ENCODE measurements at places on chromosomes 5 and 9. TPM values are rescaled to one million over a fixed set of nuclear protein-coding genes. Genes with fewer than 3 reads are reported as not detected.

The FPGS gene
- 53.4 TPM for total RNA-seq

The CDH18 gene
- total RNA-seq = not detected

The ZNF454 gene
- total RNA-seq = 0.21 TPM

The FCN2 gene
- not detected for total RNA-seq

The COL5A1 gene
- total RNA-seq = 0.49 TPM

The TRIP13 gene
- total RNA-seq = 18.2 TPM

The ELAVL2 gene
- total RNA-seq = not detected

The ICE1 gene
- total RNA-seq = 25.5 TPM

The ORM2 gene
- not detected for total RNA-seq

The MAT2B gene
- 121 TPM for total RNA-seq

The FST gene
- total RNA-seq = 1.1 TPM

The MYOT gene
- total RNA-seq = not detected

The PCA3 gene
- not detected for total RNA-seq

DNA sequence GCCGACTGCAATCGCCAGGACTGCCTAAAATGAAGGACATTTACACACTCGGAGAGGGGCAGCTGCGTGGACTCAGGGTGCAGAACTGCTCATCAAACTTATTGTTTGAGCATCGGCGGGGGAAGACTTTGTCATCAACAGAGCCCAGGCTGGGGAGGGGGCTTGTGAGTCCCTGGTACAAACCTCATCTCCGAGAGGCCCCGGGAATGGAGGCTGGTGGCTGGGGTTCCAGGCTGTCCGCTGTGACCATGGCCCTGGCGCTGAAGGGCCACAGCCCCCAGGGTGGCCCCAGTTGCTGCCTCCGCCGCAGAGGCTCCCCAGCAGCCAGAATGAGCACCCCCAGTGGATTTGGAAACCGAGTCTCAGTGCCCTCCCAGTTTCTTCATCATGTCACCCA lies 46.1 kb upstream of the RNU6ATAC start:
- no peak for DNase-seq

- peak; percentile 41 for DNase-seq
Measured at GRCh38 chr5:140344683-140345423, 1.6 kb downstream of the HBEGF start.

GRCh38 chr5:100889165-100889743 lies 13.8 kb downstream of the ST8SIA4 start:
- no peak for DNase-seq

- DNase-seq = no peak
Measured at GRCh38 chr9:129525656-129526196, 95.2 kb downstream of the C9orf50 start.

DNA sequence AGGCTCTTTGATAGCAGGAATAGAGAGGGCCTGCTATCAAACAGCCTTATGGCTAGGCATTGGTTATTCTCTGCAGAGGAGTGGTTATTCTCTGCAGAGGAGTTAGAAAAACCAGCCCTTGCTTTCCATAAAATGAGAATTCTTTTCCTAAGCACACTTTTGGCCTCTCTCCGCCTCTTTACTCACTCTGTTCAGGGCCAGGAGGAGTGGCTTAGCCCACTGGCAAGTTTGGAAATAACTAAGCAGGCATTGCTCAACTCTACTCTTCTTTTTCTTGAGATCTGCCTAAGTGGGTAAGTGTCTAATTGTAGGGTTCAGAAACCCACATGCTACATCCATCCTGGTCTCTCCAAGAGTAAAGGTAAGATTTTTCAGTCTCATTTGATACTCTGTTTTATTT lies 341.7 kb downstream of the KIAA0825 start:
- no peak for DNase-seq

DNA sequence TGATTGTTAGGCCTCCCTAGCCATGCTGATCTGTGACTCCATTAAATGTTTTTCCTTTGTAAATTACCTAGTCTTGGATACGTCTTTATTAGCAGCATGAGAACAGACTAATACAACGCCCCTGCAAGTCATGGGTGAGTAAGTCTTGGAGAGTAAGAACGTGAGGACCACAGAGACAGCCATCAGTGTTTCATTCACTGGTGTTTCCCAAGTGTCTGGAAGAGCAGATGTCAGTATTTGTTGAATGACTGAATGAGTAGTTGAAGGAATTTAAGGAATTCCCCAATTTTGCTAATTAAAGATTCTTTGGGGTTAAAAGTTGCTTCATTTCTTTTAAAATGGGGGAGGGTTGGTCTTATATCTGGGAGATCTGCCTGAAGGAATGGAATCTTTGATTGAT lies 178.8 kb downstream of the TRIO start:
- DNase-seq = no peak

DNA sequence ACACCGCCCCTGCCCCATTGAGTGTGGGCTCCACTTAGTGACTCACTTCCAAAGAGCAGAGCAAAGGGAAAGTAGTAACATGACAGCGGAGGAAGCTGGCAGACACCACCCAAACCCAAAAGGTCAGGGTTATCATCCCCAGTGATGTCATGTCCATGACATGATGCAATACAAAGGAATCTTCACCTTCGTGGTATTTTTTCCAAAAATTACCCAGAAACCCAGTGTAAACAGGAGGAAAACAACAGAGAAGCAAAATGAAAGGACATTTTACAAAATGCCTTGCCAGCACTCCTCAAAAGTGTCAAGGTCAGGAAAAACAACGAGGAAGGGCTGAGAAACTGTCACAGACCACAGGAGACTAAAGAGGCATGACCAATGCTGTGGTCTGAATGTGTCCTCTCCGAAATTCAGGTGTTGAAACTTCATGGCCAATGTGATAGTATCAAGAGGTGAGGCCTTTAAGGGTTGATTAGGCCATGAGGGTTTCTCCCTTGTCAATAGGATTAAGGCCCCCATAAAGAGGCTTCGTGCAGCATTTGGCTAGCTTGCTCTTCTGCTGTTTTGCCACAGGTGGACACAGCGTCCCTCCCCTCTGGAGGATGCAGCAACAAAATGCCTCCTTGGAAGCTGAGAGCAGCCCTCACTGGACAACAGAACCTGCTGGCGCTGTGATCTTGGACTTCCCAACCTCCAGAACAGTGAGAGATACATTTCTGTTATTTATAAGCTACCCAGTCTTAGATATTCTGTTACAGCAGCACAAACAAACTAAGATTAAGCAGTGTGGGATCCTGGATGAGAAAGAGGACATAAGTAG lies 30.5 kb upstream of the MED10 start:
- DNase-seq = peak; percentile 8

- no peak for DNase-seq
Measured at GRCh38 chr5:98936948-98937715, 8.3 kb upstream of the CHD1 start.

DNA sequence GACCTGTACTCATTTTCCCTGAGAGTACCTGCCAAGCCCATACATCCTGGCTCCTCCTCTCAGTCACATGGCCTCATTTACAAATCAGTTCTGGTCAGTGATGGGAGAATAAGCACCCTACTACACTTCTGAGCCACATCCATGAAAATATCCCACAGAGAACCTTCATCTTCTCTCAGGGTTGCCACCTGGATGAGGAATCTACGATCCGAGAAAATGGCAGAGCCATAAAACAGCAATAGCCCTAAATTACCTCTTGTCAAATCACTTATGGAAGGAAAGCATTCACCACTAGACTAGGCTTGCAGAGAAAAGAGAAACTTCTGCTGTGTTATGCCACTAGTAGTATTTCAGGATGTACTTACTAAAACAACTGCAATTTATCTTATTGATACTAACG lies 324.8 kb downstream of the BNC2 start:
- DNase-seq = no peak

GRCh38 chr9:2321523-2322148 lies 300.0 kb upstream of the VLDLR start:
- DNase-seq = no peak

- no peak for DNase-seq
Measured at GRCh38 chr5:9207817-9208418, 338.0 kb downstream of the SEMA5A start.

- DNase-seq = no peak
Measured at GRCh38 chr5:164893071-164893470, 1387.7 kb downstream of the MAT2B start.

- DNase-seq = no peak
Measured at GRCh38 chr5:66987949-66988838, 208.4 kb downstream of the CD180 start.

- no peak for DNase-seq
Measured at GRCh38 chr9:124321935-124322334, 64.2 kb downstream of the NEK6 start.

DNA sequence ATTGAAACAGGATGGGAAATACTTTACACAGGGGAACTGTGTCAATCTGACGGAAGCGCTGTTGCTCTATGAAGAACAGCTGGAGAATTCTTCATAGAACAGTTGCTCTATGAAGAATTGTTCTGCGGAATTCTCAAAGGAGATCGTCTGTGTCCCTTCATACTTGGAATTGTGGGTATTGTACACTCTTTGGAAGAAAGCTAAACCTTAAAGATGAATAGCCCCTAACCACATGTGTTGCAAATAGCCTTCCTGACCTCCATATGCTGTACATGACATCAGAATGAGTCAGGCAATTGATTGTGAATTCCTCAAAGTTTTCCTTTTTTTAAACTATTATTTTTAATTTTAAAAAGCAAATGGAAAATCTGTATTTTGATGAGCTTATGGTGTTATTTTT lies 15.6 kb downstream of the NIM1K start:
- DNase-seq = no peak

DNA sequence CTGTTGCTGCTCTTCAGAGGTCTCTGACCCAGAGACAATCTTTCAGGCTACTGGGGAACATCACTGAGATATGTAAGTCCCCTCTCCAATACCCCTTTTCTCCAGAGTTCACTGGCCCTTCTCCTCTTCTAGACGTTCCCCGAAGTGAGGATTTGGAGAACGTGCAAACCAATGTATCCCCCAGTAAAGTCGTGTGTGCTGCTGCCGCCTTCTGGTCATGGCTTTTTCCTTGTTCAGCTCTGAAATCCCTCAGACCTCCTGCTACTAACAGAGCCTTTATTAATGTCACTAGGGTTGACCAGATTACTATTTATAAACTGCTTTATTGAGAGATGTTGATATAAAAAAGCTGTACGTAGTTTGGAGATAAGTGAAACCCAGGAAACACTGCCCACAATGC lies 1028.6 kb downstream of the CDH9 start:
- DNase-seq = no peak

DNA sequence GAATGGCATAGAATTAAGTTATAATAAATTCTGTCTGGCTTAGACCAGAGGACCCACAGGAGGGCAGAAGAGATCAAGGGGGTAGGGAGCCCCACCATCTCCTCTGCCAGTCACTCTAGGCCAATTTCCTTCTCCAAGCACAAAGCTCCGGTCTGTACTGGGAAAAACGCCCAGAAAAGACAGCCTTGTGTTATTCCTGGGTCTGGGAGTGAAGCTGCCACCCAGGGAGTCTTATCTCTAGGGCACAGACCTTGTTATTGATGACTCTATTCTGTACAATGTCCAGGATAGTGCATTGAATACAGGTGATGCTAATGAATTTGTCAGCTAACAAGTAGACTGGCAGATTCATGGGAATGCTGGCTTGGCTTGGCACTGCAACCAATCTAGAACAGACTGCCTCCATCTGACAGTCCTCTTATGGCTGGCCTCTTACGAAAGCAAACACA lies 60.7 kb downstream of the MED27 start:
- DNase-seq = no peak

DNA sequence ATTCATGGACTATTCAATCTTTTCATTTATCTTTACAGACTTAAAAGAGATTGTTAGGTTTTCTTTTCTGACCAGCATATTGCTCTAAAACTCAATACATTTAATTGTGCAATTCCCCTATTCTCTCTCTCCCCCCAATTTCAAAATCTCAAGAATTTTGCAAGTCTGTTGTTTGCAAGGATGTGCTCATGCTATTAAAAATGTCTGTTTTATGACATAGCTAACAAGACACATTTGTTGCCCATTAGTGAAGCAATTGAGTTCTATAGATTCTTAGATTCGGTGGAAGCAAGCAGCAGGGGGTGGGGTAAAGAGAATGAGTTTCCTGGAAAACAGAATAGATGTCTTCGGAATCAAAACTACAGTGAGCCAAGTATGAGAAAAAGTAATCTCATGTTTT lies 8.5 kb upstream of the CSNK1A1 start:
- no peak for DNase-seq

GRCh38 chr5:157874861-157875260 lies 15.9 kb upstream of the CLINT1 start:
- DNase-seq = no peak

- no peak for DNase-seq
Measured at GRCh38 chr5:177183142-177183541, 49.6 kb downstream of the NSD1 start.

GRCh38 chr5:170874017-170874416 lies 12.2 kb downstream of the RANBP17 start:
- DNase-seq = no peak

DNA sequence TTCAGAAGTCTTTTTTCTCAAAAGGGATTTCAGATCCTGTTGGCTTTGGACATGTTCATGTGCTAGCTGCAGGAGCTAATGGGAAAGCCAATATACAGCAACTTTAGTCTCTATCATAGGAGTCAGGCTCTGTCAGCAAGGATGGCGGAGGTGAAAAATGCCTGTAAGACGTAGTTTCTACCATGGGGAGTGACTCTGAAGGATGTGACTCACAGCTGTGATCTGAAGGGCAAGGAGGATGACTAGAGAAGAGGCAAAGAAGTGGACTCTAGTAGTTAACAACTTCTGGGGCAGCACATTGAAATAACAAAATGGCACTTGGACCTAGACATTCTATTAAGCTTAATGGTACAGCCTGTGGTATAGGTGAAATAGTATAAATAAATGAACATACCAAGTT lies 3.1 kb upstream of the NDUFS4 start:
- no peak for DNase-seq

GRCh38 chr9:133165452-133165730 lies 1.7 kb upstream of the GBGT1 start:
- no peak for DNase-seq

GRCh38 chr5:68544091-68544647 lies 328.6 kb downstream of the PIK3R1 start:
- no peak for DNase-seq

- no peak for DNase-seq
Measured at GRCh38 chr9:96877269-96877668, 23.0 kb upstream of the ZNF782 start.

- DNase-seq = no peak
Measured at GRCh38 chr5:117662361-117662760, 1087.7 kb upstream of the SEMA6A start.

DNA sequence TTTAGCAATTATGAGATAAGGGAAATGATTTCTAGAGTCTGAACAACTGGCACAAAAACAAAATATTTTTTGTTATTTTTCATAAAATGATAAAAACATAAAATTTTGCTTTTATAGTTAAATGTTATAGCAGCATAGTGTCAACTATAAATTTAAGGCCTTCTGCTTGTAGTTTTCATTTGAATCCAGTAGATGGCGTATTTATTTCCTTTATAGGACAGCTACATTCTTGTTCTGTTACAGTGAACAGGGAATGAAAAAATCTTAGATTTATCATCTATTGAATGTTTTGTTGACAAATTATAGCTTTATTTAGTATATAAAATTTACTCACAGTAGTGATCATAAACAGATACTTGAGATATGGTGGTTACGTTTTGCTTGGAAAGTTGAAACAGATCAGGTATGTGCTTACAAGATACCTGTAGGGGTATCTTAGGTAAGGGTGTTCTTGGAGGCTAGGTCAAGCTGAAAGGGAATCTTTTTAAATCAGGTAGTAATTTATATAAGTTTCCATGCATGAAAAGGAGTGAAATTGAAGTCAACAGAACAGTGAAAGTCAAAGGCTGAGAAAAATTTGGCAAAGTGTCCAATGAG lies 239.3 kb upstream of the GRIN3A start:
- DNase-seq = no peak

GRCh38 chr9:134200730-134201129 lies 36.4 kb upstream of the RNU6ATAC start:
- DNase-seq = no peak

Measured in activated T-cell treated with anti-CD3 and anti-CD28 coated beads, Interleukin-2, amount 50 U/mL, for 72 hours (primary cell).